ENCODE measurements at places on chromosomes 2 and 18.
A peak's percentile ranks its signal among the peaks of the same experiment; 100 is the strongest.

- no peak for DNase-seq
Observed at GRCh38 chr18:49048396-49049020, 97.7 kb upstream of the SMAD7 start.

GRCh38 chr2:166563894-166564293 lies 69.8 kb upstream of the SCN7A start:
- DNase-seq = no peak

DNA sequence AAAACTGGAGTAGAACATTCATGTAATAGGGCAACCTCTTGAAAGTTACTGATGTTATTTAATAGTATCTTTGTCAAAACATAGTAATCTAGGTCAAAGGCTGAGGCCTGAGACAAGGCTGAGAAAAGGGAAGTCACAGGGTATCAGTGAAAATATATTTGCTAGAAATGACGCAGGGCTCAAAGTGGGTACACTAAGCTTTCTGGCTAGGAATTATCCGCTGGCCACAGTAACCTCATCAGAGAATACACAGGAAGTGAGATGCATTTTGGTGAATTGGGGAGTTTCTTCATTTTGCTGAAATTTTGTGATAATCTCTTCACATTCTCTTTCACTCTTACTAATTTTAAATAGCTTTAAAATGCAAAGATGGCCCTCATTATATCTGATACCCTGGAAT lies 206.8 kb downstream of the OTX1 start:
- no peak for DNase-seq

DNA sequence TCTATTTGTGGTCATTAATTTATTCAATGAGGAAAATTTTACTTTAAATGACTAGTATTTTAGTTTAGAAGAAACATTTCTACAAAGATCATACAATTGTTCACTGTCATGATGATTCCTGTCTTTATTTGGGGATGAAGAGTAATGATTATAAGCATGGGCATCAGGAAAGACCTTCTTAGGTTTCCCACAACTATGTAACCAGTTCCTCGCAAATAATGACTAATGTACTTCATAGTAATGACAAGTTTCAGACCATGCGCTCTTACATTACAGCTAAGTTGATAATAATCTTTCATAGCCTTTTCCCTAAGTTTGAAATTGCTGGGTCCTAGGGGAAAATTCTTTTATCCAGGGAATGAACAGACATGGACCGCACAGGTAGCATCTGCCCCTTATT lies 90.5 kb downstream of the MYO5B start:
- no peak for DNase-seq

DNA sequence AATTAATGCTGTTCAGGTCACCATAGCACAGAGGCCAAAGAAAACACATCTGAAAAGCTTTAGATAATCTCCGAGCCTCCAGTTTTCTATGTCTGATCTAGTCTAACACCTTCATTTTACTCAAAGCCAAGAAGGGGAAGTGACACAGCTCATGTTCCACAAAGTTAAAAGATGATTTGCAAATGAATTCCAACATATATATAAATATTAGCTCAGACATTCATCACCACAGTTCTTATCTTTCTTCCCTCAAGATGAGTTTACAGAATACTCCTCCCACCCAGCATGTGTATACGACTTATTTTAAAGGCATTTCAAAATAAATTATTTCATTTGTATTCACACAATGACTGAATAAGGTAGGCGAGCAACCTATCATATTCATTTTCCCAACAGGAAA lies 82.4 kb downstream of the AAK1 start:
- DNase-seq = no peak

DNA sequence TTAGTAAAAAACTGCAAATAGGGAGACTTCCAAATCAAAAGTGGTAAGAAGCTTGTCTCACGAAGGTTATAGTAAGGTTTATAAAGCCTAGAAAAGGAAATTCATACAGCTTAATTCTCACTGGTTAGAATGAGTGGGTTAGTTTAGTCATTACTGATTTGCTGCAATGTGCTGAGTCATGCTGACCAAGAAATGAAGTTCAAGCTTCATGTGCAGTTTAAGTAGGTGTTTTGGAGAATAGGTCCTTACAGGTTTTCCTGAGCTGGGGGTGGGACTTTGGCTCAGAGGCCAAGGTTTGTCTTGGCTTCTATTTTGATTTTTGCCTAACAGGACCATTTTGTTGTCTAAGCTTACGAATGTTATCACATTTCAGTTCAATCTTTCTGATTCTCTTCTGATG lies 15.1 kb downstream of the CLIP4 start:
- no peak for DNase-seq

DNA sequence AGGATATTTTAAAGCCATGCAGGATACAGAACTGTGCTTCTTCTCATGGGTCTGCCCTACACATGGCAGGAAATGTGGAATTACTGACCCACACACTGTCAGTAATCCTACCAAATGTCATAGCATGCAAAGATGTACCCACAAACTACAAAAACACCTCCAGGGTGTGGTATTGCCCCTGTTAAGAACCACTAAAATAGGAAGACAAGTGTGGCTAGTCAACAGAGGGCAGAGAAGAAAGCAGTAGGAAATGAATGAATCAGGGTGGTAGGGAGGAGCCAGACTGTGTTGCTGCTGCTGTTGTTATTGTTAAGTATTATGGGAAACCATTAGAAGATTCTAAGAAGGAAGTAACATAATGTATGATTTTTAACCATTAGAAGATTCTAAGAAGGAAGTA lies 556.7 kb upstream of the ACVR2A start:
- no peak for DNase-seq

GRCh38 chr2:67522148-67522547 lies 125.0 kb downstream of the ETAA1 start:
- DNase-seq = no peak

GRCh38 chr18:56112013-56112749 lies 524.2 kb upstream of the TCF4 start:
- no peak for DNase-seq

GRCh38 chr2:239818086-239818485 lies 207.1 kb downstream of the NDUFA10 start:
- DNase-seq = no peak

DNA sequence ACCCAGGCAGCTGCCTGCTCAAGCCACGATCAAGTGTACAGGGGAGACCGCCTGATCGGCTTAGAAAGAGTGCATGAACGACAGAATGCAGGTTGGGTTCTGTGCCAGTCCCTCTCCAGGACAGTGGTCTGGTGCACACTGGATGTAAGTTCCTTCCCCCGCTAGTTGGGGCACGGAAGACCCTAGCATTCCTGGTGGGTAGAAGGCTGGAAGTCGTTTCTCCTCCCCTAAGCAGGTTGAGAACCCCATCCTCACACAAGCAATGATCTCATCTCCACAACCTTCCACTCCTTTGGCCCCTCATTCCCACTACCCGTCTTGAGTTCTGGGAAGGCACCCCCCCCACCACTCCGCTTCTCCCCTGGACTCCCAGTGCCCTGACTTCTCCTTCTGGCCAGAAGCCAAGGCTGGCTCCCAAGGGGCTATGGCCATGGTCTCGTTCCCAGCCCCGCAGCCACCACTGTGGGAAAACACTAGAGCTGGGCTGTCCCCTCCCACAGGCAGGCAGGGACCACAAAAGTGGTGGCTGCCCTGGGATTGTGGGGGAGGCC lies 1.4 kb upstream of the ANKRD39 start:
- DNase-seq = no peak

GRCh38 chr18:79952456-79952995 lies 1.1 kb upstream of the SLC66A2 start:
- DNase-seq = no peak

GRCh38 chr2:31140151-31140550 lies 1.9 kb upstream of the GALNT14 start:
- no peak for DNase-seq

DNA sequence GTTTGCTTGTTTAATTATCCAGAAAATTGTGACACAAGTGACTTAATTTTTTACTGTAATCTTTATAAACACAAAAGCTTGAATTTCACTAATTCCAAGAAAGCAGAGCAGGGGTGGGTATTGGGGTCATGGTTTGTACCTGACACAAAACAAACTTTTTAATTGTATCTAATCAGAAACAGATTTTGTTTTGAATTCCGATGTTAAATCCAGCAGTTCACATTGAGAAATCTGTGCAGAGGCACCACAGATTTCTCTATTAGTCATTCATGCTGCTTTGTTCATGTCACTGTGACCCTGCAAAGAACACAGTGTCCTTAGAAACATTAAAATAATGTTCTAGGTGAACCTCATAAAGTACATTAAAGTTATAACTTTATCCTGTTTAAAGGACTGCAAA lies 443.4 kb downstream of the NYAP2 start:
- peak; percentile 4 for DNase-seq

GRCh38 chr2:222468346-222468745 lies 44.0 kb downstream of the SGPP2 start:
- no peak for DNase-seq

DNA sequence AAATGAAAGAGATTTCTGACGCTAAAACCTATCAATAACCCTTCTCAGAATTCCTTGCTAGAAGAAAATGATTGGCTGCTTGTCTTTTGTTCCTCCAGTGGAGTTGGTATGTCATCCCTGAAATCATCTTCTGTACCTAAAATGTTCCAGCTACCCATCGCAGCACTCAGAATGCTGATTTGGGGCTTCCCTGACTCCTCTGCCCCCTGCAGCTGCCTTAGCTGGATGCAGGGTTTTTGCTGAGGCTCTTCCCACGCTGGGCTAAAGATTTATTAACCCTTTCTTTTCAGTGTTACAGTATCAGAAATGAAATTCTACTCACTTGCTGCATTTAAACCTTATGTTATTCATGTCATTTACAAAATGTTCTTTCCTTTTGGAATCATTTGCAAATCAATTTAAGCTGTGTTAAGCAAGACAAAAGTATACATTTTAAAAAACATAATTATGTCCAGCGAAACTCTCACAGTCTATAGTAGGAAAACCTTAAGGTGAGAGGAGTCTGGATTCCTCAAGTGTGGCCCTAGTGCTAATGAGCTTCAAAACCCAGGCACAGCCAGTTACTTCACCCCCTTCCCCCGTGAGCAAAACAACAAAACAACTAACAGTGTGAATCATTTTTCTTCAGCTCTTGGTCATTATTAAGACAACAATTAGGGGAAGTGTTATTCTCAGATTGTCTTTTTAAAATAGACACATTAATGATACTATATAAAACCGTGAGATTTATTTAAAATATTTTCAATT lies 32.8 kb downstream of the PKP4 start:
- no peak for DNase-seq

DNA sequence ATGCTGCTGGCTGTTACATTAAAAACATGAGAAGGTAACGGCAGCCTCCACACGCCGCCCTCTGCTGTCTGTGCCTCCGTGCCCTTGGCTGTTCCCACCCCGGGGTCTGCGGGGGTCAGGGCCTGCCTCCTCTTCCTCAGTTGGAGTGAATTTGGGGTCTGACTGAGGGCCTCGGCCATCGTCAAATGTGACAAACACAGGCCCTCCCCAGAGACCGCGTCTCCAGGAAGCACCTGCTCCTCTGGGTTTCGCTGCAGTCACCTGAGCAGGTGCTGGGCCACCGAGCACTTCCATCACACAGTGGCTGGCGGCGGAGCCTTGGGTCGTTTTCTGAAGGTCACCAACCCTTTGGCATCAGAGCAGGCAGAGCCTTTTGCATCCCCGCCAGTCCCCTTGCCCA lies 70.9 kb downstream of the NFATC1 start:
- DNase-seq = no peak

- DNase-seq = no peak
Observed at GRCh38 chr2:86584151-86584913, 21.1 kb upstream of the CHMP3 start.

- no peak for DNase-seq
Observed at GRCh38 chr2:254241-254640, 9.6 kb downstream of the SH3YL1 start.

GRCh38 chr2:7673853-7674252 lies 756.6 kb downstream of the RNF144A start:
- DNase-seq = no peak

- DNase-seq = no peak
Observed at GRCh38 chr2:203062126-203062525, 47.5 kb downstream of the NBEAL1 start.

- DNase-seq = no peak
Observed at GRCh38 chr18:69980509-69980908, 32.8 kb upstream of the CD226 start.

- DNase-seq = no peak
Observed at GRCh38 chr2:236888794-236889780, 196.6 kb upstream of the COPS8 start.

- no peak for DNase-seq
Observed at GRCh38 chr2:230668939-230669303, 43.7 kb upstream of the CAB39 start.

DNA sequence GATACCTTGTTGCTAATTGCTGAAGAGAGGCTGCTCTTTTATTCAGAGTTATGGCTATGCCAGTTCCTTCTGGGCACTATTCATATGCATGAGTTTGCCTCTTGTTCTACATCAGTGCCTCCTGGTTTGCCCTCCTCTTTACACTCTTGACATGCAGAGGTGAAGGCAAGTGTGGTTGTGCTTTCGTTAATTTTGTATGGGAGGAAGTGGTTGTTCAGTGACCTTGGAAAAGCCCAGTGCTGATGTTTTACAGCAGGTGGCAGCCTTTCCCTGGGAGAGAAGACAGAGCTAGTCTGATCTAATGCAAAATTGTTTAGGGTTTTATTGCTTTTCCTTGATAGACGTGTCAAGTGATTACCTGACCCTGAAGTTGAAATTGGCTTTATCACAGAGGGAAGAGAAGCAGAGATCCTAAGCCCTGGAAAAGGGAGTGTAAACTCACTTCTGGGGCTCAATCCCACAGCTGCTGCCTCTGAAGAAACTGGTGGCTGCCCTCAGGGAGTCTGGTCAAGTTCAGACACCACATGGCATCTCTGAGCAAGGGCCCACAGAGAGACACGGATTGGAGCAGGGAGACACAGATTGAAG lies 30.5 kb upstream of the VPS54 start:
- peak; percentile 40 for DNase-seq

GRCh38 chr2:25894135-25894830 lies 16.0 kb upstream of the ASXL2 start:
- DNase-seq = no peak

DNA sequence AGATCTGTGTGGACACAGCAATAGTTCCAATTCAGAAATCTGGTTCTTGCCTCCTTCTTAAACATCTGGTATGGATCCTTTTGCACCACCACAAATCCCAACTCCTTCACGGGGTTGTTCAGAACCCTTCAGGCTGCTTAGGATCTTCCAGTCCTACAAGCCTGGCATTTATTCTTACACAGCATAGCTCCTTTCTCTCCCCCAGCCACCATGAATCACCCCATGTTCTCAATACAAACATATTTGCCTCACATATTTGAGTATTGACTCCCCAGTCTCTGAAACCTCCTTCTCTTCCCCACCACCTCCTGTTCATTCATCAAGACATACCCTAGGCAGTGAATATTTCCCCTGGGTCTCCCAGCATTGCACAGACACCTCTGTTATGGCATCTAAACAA lies 155.2 kb downstream of the ALK start:
- DNase-seq = peak; percentile 49

DNA sequence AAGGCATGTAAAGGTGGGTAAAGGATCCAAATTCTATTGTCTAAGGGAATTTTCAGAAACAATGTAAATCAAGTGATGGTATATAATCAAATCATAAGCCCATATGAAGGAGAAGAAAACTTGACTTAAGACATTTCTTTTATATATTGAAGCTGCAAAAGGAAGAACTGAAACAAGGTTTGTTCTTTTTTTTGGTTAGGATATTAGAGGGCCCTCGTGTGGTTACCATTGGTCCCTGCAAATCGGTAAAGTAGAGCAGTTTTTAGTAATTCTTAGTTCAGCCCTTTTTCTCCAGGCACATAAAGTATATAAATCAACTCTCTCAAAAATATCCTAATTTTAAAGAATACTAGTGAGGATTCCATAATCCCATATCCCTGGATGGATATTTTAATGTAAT lies 105.6 kb upstream of the STK17B start:
- no peak for DNase-seq

- no peak for DNase-seq
Observed at GRCh38 chr18:76474824-76475223, 20.2 kb downstream of the ZNF516 start.
